ENCODE measurements at places on chromosomes 7 and 10. TPM values are rescaled to one million over a fixed set of nuclear protein-coding genes. Genes with fewer than 3 reads are reported as not detected.

GRCh38 chr7:143299840-143300239 lies 11.7 kb downstream of the CASP2 start:
- H3K4me1 ChIP-seq, result peaks cover 14% of the 10 kb centered on the region
- H3K27me3 ChIP-seq, result no peaks in the 10 kb centered on the region
- no peak overlapping the region for H3K27ac ChIP-seq
- peaks cover 34% of the 10 kb centered on the region for H3K36me3 ChIP-seq

- no peaks in the 10 kb centered on the region for H3K36me3 ChIP-seq
- H3K27ac ChIP-seq, result no peak overlapping the region
- no peak overlapping the region for H3K4me3 ChIP-seq
- DNase-seq, result no peak
Observed at GRCh38 chr7:112331492-112331891, 118.8 kb upstream of the IFRD1 start.

- peaks cover 11% of the 10 kb centered on the region for H3K4me1 ChIP-seq
- peak; percentile 35 for DNase-seq
- H3K27ac ChIP-seq, result no peak overlapping the region
- H3K27me3 ChIP-seq, result peaks cover 47% of the 10 kb centered on the region
- no peak overlapping the region for H3K4me3 ChIP-seq
Observed at GRCh38 chr10:78700413-78700812, 368.4 kb upstream of the ZMIZ1 start.

DNA sequence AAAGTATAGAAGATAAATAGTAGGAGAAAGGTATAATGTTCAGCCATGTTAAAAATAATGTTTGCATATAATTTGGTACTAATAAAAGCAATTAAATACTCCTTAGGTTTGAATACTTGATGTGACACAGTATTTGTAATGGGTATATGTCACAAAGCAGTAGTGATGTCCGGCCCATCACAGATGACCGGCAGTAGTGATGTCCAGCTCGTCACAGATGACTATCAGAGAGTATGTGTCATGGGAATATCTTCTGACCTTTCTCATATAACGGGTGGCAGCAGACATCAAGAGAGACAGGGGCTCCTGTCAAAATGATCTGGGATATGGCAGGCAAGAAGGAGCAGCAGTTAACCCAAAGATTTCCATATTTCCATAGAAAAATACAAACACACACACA lies 477.4 kb upstream of the KLF6 start:
- H3K27ac ChIP-seq, result no peak overlapping the region
- no peak for DNase-seq
- no peaks in the 10 kb centered on the region for H3K36me3 ChIP-seq
- H3K27me3 ChIP-seq, result no peaks in the 10 kb centered on the region

DNA sequence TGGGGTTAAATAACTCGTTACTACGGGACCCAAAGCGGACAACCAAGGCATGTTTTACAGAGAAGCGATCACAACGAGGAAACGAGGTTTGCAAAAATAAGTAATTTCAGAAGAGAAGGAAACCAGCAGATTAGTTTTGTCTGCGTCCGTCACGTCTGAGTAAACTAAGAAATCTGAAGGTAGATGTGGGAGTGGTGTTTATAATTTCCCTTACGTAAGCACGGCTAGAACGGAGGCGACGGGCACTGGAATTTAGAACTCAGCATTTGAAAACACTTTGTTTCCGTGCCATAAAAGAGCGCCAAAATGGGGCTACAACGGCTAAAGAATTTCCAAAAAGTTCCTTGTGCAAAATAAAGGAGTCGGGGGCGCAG lies 718 bp upstream of the UMAD1 start:
- peak overlapping the region; percentile 97 for H3K4me3 ChIP-seq
- peaks cover 29% of the 10 kb centered on the region for H3K4me1 ChIP-seq
- H3K27ac ChIP-seq, result peak overlapping the region; percentile 92
- DNase-seq, result peak; percentile 5
- H3K27me3 ChIP-seq, result no peaks in the 10 kb centered on the region

GRCh38 chr7:154914308-154914995 lies 88.5 kb downstream of the PAXIP1 start:
- H3K27ac ChIP-seq, result no peak overlapping the region
- H3K4me1 ChIP-seq, result no peaks in the 10 kb centered on the region
- H3K4me3 ChIP-seq, result peak overlapping the region; percentile 51
- H3K36me3 ChIP-seq, result no peaks in the 10 kb centered on the region
- peaks cover 64% of the 10 kb centered on the region for H3K27me3 ChIP-seq

GRCh38 chr7:65436163-65436562 lies 62.5 kb downstream of the ZNF92 start:
- H3K36me3 ChIP-seq, result no peaks in the 10 kb centered on the region
- H3K4me1 ChIP-seq, result no peaks in the 10 kb centered on the region
- DNase-seq, result no peak

DNA sequence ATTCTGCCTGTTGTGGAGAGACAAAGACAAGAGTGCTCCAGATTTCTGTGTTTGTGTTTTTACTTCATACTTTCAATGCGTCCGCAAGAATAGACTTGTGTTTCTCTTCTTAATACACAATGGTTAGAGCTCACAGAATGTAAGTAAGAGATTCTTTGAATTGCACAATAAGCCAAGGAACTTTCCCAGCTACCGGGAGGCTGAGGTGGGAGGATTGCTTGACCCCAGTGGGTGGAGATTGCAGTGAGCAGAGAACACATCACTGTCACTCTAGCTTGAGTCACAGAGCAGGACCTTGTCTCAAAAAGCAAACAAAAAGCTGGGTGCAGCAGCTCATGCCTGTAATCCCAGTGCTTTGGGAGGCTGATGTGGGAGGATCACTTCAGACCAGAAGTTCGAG lies 250.7 kb upstream of the MYO3A start:
- DNase-seq, result no peak
- H3K36me3 ChIP-seq, result no peaks in the 10 kb centered on the region
- H3K27me3 ChIP-seq, result peaks cover 31% of the 10 kb centered on the region
- H3K4me1 ChIP-seq, result no peaks in the 10 kb centered on the region
- no peak overlapping the region for H3K27ac ChIP-seq

The IL2RA gene
- not detected for total RNA-seq
